ENCODE measurements at places on chromosomes 2 and 18.

GRCh38 chr2:95174031-95174542, 8.5 kb downstream of the ZNF2 start:
- no peak for DNase-seq

GRCh38 chr18:28176698-28176947, 307 bp downstream of the CDH2 start:
- DNase-seq = no peak

GRCh38 chr2:128596396-128597120, 277.9 kb upstream of the HS6ST1 start:
- no peak for DNase-seq

DNA sequence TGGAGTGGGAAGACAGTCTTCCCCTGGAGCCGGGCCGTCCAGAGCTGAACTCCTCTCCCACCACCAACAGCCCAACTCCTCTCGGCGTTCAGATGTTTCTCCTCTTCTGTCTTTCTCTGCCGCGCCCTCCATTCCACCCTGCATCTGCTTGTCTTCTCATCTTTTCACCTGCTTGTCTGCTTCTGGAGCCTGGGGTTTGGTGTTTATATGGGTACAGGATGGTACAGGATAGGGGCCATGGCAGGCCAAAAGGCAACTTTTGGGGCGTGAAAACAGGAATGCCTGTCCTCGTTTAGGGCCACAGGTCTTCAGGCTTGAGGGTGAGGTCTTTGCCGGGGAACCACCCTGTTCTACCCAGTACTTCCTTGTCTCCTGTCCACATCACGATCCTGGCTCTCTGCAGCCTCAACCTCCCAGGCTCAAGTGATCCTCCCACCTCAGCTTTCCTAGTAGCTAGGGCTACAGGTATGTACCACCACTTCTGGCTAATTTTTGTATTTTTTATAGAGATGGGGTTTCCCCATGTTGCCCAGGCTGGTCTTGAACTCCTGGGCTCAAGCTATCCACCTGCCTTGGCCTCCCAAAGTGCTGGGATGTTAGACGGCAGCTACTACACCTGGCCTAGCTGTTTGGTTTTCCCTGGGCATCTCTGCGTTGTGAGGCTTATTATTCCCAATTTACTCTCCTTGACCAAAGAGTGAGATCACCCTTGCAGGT, 60.8 kb upstream of the REL start:
- DNase-seq = no peak

DNA sequence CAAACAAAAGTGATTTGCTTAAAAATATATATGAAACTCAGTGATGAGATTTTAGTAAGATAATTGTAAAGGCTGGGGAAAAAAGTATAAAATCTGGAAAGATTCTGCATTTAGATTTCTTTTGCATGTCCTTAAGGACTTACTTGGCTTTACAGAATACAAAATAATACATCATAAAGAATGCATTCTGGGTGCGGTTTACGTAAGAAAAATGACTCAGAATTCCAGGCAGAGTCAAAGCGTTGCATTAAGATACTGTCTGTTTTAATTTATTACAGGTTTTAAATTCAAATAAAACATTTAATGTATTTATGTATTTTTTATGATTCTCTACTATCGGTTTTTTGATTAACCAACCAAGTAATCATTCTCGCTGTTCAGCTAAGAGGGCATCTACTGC, 178.0 kb downstream of the SH3BP4 start:
- no peak for DNase-seq

GRCh38 chr18:9743200-9744016, 35.3 kb downstream of the RAB31 start:
- DNase-seq = no peak

- peak; percentile 12 for DNase-seq
These were observed 493.1 kb downstream of the SOCS6 start for GRCh38 chr18:70781860-70782453.

GRCh38 chr2:218366621-218367414, 10.2 kb downstream of the CATIP start:
- DNase-seq = no peak

GRCh38 chr2:96501886-96502810, 3.0 kb downstream of the NEURL3 start:
- no peak for DNase-seq

GRCh38 chr2:86195808-86196387, 636 bp upstream of the IMMT start:
- no peak for DNase-seq

DNA sequence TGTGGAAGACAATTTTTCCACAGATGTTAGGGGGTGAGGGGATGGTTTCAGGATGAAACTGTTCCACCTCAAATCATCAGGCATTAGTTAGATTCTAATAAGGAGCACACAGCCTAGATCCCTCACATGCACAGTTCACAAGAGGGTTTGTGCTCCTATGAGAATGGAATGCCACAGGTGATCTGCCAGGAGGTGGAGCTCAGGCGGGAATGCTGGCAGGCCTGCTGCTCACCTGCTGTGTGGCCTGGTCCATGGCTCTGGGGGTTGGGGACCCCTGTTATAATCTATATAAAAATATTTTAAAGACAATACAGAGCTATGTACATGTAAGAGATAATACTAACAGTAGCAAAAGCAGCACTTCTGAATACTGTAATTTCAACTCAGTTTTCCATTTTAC, 19.2 kb downstream of the CWC22 start:
- no peak for DNase-seq

DNA sequence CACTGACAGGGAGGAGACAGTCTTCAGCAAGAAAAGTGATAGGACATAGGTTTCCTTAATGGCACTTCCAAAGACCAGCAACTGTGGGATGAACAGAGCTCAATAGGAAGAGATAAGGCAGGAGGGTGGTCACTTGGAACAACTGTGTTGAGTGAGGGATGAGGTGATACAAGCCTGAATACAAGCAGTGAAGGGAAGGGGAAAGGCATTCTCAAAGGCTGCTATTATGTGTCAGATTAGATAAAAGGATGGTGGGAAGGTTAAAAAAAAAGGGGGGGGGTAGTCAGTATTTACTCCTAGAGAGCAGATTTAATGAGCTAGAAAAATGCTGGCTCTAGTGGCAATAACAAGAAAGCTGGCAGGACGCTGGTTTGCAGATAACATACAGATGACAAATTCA, 25.7 kb downstream of the CCBE1 start:
- peak; percentile 81 for DNase-seq

DNA sequence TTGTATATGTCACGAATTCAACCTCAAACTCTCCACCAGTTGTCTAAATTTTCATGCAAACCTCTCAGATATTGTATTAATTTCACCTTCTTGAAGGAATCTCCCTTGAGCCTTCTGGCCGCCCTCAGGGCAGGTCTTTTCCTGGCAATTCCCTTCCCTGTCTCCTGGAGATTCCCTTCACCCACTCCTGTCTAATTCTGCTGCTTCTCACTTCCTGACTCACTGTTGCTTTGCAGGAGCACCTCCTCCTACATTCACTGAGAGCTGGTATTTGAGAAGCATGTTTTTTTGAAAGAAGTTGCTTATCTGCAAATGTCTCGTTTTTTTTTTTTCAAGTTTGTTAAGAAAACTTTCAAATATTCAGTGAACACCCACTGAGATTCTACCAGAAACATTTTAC, 79.9 kb upstream of the OTOS start:
- no peak for DNase-seq

GRCh38 chr2:12554224-12555011, 162.3 kb upstream of the TRIB2 start:
- DNase-seq = no peak

Data from NCI-H2227 treated with DMSO at 0.1 percent for 48 hours (cell line).